ENCODE measurements at places on chromosomes 3 and 15.

GRCh38 chr3:18177271-18177670, 247.9 kb downstream of the SATB1 start:
- no peak for DNase-seq

GRCh38 chr15:86337071-86337470, 257.4 kb downstream of the AGBL1 start:
- DNase-seq = no peak

DNA sequence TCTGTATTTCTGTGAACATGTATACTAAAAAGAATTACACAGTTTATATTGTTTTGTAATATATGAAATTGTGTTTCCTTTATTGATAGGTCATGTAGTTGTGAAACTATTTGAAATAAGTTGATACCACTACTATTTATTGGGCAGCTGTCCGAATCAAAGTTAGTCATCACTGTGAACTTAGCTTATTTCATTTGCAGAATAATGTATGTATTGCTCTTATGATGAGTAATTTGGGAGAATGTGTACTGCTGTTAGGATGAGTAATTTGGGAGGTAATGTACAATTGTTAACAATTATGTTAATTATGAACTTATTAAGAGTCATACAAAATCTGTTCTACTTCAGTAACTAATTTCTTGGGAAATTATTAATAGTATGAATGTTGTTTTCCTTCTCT, 22.2 kb downstream of the FXR1 start:
- no peak for DNase-seq

DNA sequence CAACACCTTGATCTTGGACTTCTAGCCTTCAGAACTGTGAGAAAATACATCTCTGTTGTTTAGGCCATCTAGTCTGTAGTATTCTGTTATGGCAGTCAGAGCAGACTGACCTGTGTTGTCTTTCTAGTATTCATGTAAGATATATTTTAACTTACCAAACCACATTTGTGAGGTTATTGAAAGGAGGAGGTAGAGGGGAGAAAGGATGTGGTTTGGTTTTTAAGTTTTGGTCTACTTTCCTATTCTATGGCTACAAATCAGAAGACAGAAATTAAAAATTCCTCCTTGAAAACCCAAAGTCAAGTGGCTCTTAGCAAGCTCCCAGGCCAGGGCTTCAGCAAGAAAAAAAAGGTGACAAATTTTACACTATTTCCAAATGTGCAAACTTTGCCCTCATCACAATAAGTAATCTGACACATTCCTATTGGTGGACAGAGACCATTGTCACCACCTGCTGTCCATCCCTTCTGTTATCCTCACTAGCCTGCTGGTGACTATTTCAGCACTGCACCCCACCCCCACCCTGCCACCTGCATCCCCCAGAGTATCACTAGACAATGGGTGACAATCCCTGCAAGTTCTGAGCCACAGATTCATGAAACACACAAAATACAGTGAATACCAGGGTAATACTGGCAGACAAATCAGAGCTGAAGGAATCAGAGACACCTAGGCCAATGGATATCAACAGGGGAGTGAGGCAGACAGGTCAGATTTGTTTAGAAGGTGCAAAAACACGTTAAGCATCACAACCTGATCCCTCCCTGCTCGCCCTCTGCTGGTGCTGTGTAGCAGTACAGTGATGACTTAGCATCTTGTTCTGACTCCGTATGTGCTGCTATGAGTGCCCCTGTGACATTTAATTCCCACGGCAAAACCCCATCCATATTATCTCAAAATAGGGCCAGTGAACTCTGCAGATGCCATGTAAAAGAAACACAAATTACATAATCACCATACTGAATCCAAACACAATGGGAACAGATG, 79.0 kb upstream of the DCLK3 start:
- DNase-seq = peak; percentile 2

- no peak for DNase-seq
Observed at GRCh38 chr15:46293550-46293949, 658.7 kb downstream of the SQOR start.

DNA sequence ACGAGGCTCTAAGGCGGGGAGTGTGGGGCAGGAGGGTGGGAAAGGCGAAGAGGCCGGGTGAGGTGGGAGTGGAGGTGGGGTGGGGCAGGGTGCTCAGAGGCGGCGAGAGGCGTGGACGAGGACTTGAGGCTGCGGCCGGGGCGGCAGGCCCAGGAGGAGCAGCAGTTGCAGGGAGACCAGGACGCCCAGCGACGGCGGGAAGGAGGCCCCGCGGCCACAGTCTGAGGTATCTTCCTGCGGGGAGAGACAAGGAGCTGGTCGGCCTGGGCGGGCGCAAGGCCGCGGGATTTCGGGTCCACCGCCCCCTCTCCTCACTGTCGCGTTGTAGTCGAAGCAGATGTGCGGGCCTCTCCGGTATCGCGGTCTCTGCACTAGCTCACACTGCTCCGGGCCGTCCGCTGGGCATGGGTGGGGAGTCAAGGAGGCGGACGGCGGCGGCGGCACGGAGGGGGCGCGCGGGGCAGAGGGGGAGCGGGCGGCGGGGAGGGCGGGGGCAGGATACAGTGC, 5.3 kb upstream of the TMEM115 start:
- DNase-seq = no peak

DNA sequence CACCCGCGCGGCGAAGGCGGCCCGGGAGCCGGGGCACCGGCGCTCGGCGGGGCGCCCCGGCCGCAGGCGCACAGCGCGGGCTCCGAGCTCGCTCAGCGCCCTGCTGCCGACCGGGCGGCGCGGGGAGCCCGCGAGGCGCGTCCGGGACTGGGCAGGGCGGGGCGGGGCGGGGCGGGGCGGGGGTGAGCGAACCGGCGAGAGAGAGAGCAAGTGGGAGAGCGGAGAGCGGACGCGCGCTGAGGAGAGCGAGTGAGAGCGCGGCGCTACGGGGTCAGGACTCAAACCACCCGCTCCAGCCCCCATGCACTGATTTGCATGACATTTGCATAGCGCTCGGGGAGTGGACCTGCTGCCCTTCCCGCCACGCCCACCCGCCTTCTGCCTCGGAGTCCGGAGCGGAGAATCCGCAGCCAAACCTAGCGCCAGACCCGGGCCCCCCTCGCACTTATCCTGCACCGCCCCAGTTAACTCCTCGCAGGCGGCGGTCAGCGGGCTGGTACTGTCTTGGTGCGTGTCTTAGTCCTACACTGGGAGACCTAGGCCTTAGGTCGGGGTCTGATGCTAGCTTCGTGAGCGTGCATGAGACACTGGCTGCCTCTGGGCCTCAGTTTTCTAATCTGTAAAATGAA, at the start of gene MYLK:
TSS of gene MYLK (minus strand) at position 130 of the 629 bp plus-strand sequence. CDS start 90,491 bp downstream, outside the sequence.
- peak; percentile 92 for DNase-seq

DNA sequence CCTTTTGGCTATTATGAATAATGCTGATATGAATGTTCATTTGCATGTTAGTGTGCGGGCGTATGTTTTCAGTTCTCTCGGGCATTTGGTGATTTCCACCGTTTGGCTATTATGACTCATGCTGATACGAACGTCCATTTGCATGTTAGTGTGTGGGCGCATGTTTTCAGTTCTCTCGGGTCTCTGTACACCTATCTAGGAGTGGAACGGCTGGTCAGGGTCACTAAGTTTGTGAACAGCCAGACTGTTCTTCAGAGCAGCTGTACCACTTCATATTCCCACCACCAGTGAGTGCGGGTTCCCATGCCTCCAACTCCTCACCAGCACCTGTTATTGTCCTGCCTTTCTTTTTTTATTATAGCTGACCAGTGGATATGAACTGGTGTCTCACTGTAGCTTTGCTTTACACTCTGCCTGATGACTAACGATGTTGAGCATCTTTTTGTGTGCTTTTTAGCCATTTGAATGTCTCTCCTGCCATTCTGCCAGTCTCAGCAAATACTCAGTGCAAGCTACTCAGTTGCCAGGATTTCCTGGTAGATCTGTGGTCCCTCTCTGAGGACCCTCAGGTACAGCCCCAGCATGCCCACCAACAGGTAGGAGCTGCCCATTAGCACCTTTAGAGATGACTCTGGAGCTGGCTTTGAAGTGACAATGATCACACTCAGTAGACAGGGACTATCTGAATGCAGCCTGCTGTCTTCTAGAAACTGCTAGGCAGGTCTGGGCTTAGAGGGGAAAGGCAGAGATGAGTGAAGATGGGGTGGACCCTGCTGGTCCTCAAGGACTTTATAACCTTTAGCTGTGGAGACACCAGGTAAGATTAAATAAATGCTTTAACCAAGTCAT, 141.1 kb downstream of the XXYLT1 start:
- no peak for DNase-seq

GRCh38 chr15:74412159-74412558, 21.6 kb downstream of the SEMA7A start:
- no peak for DNase-seq
